ENCODE measurements at places on chromosomes 11 and 22. TPM values are rescaled to one million over a fixed set of nuclear protein-coding genes. Genes with fewer than 3 reads are reported as not detected.

DGCR6 gene
- total RNA-seq: 0.19 TPM

HBB gene
- total RNA-seq: not detected

MS4A15 gene
- total RNA-seq: not detected

TRIM49B gene
- total RNA-seq: not detected

LRRC4C gene
- not detected for total RNA-seq

ESAM gene
- 7.1 TPM for total RNA-seq

GLYATL1 gene
- 0.56 TPM for total RNA-seq

OR51A2 gene
- not detected for total RNA-seq

USP47 gene
- 67.4 TPM for total RNA-seq

NFAM1 gene
- not detected for total RNA-seq

APOBEC3H gene
- total RNA-seq: 1.1 TPM

CASP1 gene
- 14.7 TPM for total RNA-seq

OR51F2 gene
- not detected for total RNA-seq

KCNK4 gene
- not detected for total RNA-seq

CFAP300 gene
- total RNA-seq: 9.4 TPM

CALCA gene
- not detected for total RNA-seq

PRG2 gene
- 2.3 TPM for total RNA-seq

ACTN3 gene
- under 0.01 TPM for total RNA-seq

LMO2 gene
- 8.2 TPM for total RNA-seq

CXCR5 gene
- total RNA-seq: not detected

SCGB2A2 gene
- not detected for total RNA-seq

BBOX1 gene
- total RNA-seq: 0.19 TPM

CSRP3 gene
- total RNA-seq: not detected

RIMBP3B gene
- under 0.01 TPM for total RNA-seq

ACR gene
- not detected for total RNA-seq

CSF2RB gene
- total RNA-seq: 4.5 TPM

NXPE2 gene
- total RNA-seq: not detected

MDK gene
- total RNA-seq: 9.0 TPM

SCGB1D2 gene
- not detected for total RNA-seq

PGA5 gene
- total RNA-seq: not detected

GLB1L2 gene
- total RNA-seq: 0.28 TPM

LDLRAD3 gene
- total RNA-seq: 18.9 TPM

WNT7B gene
- total RNA-seq: 0.58 TPM

PAMR1 gene
- 185 TPM for total RNA-seq

GAS2L1 gene
- 12.5 TPM for total RNA-seq

P2RY2 gene
- 0.28 TPM for total RNA-seq

CD248 gene
- total RNA-seq: 40.3 TPM

SAA4 gene
- not detected for total RNA-seq

CECR2 gene
- 1.1 TPM for total RNA-seq

VPS51 gene
- total RNA-seq: 121 TPM

SLC22A25 gene
- not detected for total RNA-seq

SOX6 gene
- total RNA-seq: 0.28 TPM

KRTAP5-2 gene
- total RNA-seq: not detected

SYT7 gene
- total RNA-seq: 0.19 TPM

CCDC89 gene
- total RNA-seq: 3.7 TPM

CEP126 gene
- total RNA-seq: 2.8 TPM
